HuH-7.5 (cell line): ENCODE measurements at places on chromosomes 13 and 19.
A peak's percentile ranks its signal among the peaks of the same experiment; 100 is the strongest.

DNA sequence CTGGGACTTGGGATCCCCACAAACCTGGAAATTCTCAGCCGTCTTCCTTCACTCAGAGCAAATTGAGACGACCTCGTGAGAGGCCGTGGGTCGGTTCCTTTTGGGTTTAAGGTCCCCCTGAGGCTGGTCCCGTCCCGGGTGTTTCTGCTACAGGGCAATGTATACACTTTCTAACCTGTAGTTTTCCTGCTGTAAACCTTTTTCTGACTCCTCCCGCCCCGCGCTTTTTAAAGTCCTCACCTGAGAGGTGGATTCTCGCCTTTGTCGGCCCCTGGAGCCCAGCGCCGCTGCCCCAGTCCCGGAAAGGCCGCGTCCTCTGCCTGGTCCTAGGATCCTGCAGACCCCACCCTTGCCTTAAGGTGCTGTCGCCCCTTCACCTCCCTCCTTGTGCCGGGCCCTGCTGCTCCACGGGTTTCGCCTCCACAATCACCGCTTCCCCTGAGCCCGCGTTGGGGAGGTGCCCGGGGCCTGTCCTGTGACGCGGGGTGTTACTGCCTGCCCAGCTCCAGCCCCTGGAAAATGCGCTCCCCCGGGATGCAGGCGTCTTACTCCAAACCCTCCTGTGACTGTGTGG, 391 bp downstream of the ZNF761 start:
- no peak for DNase-seq

GRCh38 chr19:10737722-10738121, 19.8 kb downstream of the DNM2 start:
- no peak for DNase-seq

DNA sequence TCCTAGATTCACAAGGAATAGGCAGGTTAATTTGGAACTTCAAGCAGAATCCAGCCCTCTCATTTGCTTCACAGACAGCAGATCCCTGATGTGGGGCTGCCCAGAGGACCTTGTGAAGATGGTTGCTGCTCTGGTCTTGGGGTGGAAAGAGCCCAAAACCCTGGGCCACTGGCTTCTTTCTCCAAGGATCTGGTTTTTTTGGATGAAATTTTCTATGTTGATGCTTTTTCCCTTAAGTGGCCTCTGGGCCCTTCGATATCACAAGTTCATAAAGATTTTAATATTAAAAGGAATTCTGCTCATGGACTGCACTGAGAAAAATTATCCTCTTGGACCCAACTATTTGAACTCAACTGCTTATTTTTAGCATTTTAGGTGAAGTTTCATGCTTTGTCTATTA, 421.1 kb downstream of the KLF5 start:
- no peak for DNase-seq

DNA sequence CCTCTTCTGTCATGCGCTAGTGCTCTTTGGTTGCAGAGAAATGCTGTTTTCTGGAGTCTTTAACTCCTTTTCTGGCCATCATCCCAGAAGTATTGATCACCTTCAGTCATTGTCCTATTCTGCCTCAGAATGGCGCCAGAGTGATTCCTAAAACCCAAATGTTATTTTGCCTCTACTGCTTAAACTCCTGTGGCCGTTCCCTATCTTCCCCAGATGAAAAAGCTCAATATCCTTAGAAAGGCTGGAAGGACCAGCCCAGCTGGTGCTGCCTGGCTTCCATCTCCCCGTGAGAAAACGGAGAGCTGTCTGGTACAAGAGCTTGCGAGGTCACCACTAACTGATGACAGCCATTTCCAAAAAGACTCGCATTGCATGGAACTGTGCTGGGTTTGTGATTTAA, 179.1 kb downstream of the RBM26 start:
- DNase-seq, result no peak

DNA sequence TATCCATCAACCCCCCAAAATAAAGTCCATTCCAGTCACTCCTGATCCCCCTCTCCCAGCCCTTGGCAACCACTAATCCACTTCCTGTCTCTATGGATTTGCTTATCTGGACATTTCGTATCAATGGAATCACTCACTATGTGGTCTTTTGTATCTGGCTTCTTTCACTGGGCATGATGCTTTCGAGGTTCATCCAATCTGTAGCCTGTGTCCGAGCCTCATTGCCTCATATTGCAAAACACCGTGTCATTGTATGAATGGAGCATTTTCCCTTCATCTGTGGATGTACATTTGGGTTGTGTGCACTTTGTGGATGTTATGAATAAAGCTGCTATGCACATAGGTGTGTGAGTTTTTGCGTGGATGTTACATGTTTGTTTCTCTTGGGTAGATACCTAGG, 1.4 kb upstream of the FZR1 start:
- DNase-seq, result no peak

DNA sequence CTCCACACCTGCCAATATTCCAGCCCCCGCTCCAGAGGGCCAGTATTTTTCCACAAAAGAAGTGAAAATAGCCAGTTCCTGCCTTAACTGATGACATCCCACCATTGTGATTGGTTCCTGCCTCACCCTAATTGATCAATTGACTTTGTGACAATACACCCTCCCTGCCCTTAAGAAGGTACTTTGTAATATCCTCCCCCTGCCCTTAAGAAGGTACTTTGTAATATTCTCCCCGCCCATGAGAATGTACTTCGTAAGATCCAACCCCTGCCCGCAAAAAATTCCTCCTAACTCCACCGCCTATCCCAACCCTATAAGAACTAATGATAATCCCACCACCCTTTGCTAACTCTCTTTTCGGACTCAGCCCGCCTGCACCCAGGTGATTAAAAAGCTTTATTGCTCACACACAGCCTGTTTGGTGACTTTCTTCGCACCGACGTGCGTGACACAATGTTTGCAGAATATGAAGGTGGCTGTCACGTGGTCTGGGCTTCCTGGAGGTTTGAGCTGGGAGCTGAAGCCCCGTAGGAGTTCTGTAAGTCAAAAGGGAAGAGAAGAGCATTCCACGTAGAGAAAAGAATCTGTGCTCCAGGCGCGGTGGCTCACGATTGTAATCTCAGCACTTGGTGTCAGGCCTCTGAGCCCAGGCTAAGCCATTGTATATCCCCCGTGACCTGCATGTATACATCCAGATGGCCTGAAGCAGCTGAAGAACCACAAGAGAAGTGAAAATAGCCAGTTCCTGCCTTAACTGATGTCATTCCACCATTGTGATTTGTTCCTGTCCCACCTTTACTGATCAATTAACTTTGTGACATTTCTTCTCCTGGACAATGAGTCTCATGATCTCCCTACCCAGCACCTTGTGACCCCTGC, 6.2 kb upstream of the FUT3 start:
- DNase-seq, result no peak

- DNase-seq, result no peak
Observed at GRCh38 chr19:38690832-38691231, 43.4 kb downstream of the ACTN4 start.

GRCh38 chr13:46596466-46596865, 43.5 kb downstream of the LRCH1 start:
- no peak for DNase-seq

- peak; percentile 36 for DNase-seq
Observed at GRCh38 chr13:76885203-76886004, 801 bp downstream of the KCTD12 start.

DNA sequence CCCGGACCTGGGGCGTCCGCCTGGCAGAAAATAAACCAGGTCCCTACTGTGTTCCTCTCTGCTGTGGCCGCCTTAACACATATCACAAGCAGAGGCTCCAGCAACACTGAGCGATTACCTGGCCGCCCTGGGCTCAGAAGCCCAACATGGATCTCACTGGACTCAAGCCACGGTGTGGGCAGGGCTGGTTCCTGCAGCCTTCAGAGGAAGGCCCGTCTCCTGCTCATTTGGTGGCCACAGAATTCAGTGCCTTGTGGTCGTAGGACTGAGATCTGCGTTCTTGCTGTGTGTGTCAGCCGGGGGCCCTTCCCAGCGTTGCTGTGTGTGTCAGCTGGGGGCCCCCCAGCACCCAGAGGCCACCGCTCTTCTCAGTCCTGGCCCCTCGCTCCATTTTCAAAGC, 30.2 kb downstream of the C2CD4C start:
- DNase-seq, result no peak

GRCh38 chr13:106063591-106064313, 471.7 kb downstream of the EFNB2 start:
- no peak for DNase-seq

DNA sequence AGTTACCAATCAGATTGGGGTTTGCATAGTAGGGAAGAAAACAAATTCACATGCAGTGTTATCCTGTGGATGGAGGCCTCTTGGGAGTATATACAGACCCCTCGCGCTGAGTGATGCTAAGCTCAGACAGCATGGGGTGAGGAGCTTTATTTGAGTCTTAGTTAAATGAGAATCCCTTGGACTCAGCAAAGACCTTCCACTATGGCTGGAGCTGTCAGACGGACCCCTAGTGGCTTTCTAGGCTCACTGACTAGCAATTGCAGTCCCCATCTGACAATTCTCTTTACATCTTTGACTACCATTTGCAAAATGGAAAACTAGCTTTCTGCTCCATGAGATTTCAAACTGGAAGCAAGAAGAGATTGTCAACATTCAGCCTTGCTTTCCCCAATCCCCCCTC, 90.4 kb downstream of the STOML3 start:
- no peak for DNase-seq

DNA sequence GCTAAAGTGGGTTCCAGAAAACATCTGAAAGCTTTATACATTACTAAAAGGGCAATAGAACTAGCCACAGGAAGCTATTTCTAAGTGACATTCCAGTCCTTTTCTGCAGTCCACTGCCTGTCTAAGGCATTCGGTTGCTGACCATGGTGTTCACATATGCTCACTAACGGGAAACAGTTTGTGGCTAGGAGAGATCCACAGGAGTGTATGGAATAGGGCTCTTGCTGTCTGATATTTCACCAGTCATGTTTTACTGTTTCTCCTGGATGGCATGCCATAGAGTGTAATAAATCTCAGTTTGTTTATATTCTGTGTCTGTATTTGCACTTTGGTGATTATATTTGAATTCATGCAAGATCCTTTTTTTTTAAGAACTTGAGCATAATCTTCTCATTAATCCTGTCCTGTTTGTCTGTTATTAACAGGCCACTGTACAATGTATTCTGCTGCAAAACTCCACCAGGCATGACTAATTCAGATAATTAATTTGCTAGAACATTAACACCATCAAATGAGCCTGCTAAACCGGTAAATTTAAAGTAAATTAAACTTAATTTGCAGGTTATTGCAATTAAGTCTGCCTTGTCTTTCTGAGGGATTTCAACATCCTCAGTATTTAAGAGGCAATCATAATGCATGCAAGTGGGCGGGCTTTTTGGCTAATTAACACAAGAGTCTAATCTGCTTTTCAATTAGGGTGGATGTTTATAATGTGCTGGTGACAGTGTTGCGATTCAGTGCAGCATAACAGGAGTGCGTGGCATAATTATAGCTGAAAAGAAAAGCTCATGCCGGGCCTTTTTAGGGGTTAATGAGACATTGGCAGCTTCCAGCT, 201.3 kb downstream of the POU4F1 start:
- no peak for DNase-seq

- no peak for DNase-seq
Observed at GRCh38 chr13:53206455-53206854, 177.8 kb downstream of the OLFM4 start.

- no peak for DNase-seq
Observed at GRCh38 chr19:53034948-53035675, 9.4 kb upstream of the ERVV-2 start.

DNA sequence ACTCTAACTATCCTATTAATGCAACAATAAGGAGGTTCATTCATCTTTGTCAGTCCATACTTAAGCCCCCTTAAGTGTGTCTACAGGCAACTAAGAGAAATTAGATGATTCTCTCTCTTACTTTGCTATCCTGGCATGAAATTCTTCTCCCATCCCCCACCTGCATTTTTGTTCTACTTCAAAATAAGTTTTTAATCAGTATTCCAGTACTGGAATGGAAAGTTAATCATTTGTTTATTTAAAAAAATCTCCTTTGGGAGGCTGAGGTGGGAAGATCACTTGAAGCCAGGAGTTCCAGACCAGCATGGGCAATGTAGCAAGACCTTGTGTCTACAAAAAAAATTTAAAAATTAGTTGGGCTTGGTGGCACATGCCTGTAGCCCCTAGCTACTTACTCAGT, 222.1 kb downstream of the MZT1 start:
- DNase-seq, result no peak

GRCh38 chr19:30877661-30878113, 471.5 kb downstream of the TSHZ3 start:
- no peak for DNase-seq

DNA sequence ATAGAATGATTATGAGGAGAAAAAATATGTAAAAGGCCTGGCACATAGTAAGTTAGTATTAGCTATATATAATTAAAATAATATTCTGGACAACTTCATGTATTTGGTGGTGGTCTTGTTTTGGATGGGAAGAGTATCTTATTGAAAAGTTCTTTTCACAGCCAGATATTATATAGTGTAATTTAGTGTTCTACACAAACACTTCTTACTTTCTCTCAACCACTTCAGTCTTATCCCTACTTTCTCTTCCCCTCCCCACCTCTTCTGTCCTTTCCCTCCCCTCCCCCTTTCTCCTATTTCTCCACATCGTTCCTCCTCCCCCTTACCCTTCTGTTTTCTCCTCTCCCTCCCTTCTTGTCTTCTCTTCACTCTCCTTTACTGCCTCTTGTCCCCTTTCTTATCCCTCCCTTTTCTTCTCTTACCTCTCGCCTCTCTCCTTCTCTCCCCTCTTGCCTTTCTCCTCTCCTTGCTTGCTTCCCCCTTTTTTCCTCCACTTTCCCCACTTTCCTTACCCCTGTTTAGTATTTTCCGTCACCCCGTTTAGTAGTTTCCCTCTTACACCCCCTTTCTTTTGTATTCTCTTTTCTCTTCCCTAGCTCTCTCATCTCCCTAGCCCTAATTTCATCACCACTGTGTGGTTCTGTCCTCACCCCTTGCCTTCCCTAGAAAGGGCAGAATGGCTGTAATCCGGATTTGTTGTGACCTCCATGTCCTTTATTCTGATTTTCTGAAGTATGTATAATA, 107.2 kb upstream of the MLNR start:
- DNase-seq, result no peak

DNA sequence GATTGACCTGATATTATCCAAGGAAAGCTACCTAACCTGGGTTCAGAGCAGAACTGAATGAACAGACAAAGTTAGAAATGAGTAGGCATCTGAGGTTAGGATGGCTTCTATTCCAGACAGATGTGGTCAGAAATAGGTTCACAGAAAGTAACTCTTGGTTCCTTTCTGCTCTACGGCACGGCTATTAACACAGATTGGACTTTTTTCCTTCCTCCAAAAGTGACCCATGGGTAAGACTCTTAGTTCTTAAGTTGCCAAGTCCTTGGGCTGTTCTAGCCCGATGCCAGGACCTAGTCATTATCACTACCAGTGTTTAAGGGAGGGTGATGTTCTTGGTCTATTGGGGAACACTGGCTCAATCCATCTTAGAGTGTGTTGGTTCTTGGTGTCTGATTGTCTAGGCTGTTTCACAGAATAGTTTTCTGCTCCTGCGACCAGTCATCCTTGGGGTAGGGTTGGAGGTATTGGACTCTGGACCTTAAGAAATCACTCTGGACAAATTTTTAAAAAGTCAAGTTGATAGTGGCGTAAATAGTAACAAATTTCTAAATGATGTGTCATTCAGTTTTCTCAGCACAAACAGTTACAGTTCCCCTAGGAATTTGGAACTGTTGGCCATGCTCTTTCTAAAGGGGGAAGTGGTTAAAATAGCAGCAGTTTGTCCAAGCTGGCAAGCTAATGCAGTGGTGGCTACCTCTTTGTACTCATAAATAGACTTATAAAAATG, 60.1 kb upstream of the MYCBP2 start:
- no peak for DNase-seq

- no peak for DNase-seq
Observed at GRCh38 chr13:67402546-67402945, 172.4 kb upstream of the PCDH9 start.

- DNase-seq, result no peak
Observed at GRCh38 chr19:20964798-20965197, 41.7 kb downstream of the ZNF85 start.
